ENCODE measurements at places on chromosomes 11 and 22.
A peak's percentile ranks its signal among the peaks of the same experiment; 100 is the strongest.

- no peak for DNase-seq
Measured at GRCh38 chr11:3665336-3666022, 5.7 kb downstream of the CHRNA10 start.

- DNase-seq: peak; percentile 83
Measured at GRCh38 chr11:33773987-33774735, at the start of gene FBXO3. TSS of gene FBXO3 (minus strand) at chr11:33774520. CDS start at chr11:33774497, 23 bp downstream.

GRCh38 chr22:23385678-23386631 lies 194.1 kb downstream of the IGLL1 start:
- peak; percentile 62 for DNase-seq

DNA sequence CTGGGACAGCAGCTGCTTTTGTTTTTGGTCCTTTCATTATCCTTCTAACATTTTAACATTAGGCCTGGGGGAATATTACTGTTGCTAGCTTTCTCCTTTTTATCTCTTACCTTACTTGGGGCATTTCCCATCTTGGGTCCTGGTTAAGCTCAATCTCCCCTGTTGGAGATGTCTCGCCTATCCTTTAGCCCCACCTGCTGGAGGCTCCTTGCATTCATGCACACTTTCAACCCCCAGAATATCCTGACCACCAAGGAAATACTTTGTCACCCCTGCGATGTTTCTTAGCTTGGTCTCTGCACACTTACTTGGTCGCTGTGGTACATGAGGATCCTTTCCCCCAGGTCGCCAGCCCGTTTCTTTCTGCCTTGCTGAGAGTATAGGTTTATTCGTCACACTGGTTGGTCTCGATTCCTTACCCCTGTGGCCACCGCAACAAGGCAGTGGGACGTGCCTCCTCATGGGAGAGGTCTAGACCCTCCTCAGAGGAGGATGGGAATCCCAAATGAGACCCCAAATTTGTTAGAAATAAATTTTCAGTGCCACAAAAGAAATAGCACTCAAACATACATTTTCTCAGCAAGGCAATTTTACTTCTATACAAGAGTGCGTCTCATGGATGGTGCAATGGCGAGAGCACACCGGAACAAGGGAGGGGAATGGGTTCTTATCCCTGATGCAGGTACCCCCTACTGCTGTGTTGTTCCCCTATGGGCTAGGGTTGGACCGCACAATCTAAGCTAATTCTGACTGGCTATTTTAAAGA lies 5.4 kb upstream of the TXN2 start:
- DNase-seq: peak; percentile 31

DNA sequence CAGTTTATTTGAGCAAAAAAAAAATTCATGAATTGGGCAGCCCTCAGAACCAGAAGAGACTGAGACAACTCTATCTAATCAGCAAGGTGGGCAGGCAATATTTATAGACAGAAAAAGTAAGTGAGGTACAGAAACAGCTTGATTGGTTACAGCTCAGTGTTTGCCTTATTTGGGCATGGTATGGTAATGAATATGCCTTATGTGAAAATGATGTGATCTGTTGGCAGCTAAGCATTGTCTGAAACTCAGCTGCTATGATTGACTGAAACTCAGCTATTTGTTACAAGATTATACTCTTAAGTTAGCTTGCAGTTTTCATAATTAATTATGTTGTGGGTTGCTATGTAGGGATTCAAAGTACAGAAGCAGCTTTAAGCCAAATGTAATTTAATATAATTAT lies 127.6 kb downstream of the CNTN5 start:
- DNase-seq: no peak

DNA sequence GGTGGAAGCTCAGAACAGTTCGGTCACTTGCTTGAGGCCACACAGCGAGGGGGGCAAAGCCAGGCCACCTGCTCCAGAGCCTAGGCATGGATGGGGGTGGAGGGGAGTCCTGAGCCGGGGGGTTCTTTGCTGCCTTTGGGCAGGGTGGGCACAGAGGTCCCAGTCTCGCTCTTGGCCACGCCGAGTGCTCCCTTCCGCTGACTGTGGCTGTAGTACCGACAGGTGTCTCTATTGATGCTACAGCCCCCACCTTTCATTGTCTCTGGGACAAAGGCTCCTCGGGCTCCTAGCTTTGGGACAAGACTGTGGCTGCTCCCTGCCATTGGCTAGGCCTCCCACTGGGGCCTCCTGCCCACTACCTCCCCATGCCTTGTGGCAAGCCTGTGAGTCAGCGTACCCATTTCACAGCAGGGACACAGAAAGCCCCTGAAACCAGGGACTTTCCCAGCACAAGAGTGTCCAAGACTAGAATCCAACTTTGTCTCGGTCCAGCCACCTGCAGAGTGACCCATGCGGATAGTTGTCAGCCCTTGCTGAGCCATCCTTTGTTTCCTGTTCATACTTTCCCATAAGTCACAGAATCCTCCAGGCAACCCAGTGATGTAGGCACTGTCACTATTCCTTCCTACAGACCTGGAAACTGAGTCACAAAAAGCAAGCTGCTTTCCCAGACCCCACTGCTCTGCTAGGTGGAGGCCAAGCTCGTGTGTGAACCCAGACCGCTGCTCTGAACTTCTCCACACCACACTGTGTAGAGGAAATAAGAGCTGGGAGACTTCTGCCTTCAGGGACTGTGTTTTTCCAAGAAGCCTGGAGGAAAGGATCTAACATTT lies 17.2 kb downstream of the MYEOV start:
- DNase-seq: no peak

- no peak for DNase-seq
Measured at GRCh38 chr11:30775233-30775522, 189.0 kb upstream of the MPPED2 start.

GRCh38 chr11:127493330-127494022 lies 492.9 kb upstream of the KIRREL3 start:
- DNase-seq: peak; percentile 20

DNA sequence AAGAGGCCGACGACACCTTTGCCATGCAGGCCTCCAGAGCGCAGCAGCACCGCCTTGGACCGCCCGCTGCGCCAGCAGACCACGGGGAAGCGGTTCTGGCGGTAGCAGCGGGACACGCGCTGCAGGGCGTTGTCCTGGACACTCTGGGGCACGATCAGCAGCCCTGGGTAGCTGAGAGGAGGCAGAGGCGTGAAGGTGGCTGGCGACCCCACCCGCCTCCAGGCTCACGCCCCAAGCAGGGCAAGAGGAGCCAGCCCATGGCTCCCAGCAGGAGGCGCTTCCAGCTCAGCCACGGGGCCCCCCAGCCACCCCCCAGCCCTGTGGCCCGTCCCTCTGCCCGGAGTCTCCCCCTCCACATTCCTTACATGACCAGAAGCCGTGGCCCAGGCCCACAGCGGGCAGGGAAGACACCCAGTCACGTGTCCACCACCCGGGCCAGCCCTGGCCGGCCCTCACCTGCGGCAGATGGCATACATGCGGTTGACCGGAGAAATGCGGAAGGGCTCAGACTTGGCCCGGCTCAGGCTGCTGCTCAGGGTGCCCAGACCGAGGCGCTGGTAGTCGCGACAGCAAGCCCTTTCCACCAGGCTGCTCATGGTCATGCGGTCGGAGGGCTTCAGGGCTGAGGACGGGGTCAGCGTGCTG lies 15.2 kb downstream of the SBF1 start:
- no peak for DNase-seq

- DNase-seq: no peak
Measured at GRCh38 chr11:128544471-128545051, 42.8 kb downstream of the ETS1 start.

- no peak for DNase-seq
Measured at GRCh38 chr11:119896387-119897045, 167.5 kb upstream of the NECTIN1 start.
